ENCODE measurements at places on chromosomes 3 and 15. TPM values are rescaled to one million over a fixed set of nuclear protein-coding genes. Genes with fewer than 3 reads are reported as not detected.

Gene NPRL2
- total RNA-seq: 43.1 TPM

Gene KLHL40
- not detected for total RNA-seq

Gene HRH1
- total RNA-seq: 5.1 TPM

Gene PLA2G4E
- not detected for total RNA-seq

Gene TMEM266
- total RNA-seq: 0.30 TPM

Gene DNASE1L3
- not detected for total RNA-seq

Gene PRR20G
- total RNA-seq: not detected

Gene PRR23C
- not detected for total RNA-seq

Gene TMIE
- total RNA-seq: 0.23 TPM

Gene ESYT3
- total RNA-seq: 0.38 TPM

Gene PTX3
- total RNA-seq: 20.6 TPM

Gene KNL1
- total RNA-seq: 26.9 TPM

Data from A375 (cell line).